ENCODE measurements at places on chromosomes 6 and 20.

DNA sequence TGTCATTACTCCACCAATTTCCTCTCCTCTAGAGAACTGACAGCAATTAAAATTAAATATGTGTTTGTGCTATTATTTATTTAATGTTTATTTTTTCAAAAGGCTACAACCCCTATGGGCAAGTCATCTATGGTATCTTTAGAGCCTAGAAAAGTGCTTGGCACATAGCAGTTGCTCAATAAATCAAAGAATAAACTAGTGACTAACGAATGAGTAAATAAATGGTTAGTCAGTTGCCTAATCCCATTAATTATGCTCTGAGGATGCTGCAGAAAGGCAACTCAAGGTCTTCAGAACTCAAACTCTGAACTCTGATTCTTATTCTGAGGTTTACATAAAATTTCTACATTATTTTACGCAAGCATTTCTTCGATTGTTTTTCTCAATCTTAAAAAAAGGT lies 193.0 kb upstream of the TSHZ2 start:
- no peak for DNase-seq

DNA sequence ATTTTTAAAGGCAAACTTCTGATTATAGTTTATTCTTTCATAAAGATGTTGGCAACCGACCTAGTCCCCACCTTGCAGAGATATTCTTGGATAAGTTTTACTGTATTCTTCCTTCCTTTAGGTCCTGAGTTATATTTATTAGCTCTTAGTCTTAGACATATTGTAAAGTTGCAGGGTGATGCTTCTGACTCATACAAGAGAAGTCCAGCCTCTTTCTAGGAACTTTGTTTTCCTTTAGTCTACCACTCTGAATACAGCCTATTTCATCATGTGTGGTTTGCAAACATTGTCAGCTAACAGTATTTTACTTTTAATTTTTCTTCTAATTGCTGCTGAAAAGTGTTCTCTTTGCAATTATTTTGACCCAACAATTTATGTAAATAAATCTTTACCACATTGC lies 686.7 kb downstream of the COL12A1 start:
- DNase-seq, result no peak

DNA sequence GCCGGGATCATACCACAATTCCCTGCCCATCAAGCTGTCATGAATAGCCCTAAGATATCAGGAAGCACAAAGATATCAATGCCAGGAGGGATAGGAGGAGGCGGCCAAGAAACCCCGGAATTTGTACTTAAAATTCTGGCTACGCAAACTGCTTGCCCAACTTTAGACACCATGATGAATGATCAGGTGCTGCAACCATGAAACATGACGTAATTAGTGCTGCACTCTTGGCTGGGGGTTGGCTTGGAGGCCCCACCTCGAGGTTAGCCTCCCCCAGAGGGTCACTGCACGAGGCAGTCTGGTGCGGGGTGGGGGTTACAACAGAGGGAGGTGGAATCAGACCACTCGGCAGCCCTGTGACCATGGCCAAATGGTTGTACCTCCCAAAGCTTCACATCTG lies 8.9 kb downstream of the SIRPA start:
- DNase-seq, result no peak

GRCh38 chr6:168692193-168692914 lies 251.4 kb downstream of the SMOC2 start:
- no peak for DNase-seq

GRCh38 chr6:30726506-30727413 lies 6.6 kb downstream of the TUBB start:
- no peak for DNase-seq

GRCh38 chr6:167298127-167298526 lies 7.0 kb downstream of the UNC93A start:
- DNase-seq, result no peak

DNA sequence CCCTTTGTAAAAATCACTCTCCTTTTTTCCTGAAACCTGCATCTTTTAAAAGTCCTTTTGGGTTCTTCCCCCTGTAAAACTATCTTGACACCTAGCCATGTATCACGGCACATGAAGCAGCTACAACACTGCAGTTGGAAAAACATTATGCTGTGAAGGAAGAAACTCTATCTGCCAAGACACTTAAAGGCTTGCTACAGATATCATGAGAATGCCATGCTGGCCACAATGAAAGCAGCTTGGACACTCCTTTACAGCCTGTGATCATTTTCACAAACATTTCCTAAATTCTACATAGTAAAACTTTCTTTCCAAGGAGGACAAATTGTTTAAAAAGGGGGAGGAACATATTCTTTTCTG lies 31.8 kb downstream of the CNKSR3 start:
- DNase-seq, result no peak

GRCh38 chr6:164579035-164579434 lies 730.4 kb downstream of the C6orf118 start:
- no peak for DNase-seq

DNA sequence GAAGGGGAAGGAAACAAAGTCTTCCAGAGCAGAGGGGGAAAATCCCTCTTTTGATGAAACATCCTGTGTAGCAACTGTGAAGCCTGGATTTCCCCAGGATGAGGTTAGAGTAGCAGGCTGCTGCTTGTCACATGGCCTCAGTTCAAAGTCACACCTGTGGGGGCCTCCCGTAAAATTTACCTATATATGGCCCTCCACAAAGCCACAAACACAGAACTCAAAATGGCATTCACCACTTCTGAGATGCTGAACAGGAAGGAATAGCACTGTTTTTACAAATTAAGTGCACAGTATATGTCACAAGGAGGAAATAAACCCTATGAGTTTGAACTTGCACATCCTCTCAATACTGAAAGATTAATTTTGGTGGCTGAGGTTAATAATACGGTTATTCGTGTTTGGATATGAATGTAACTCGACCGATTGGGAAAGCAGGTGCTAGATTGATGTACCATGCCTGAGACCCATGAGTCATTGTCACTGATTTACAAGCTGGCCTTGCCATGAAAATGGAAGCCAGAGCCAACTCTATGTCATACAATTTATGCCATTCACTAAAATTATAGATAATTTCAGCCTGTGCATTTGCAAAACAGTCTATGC lies 70.6 kb downstream of the SGK1 start:
- no peak for DNase-seq

GRCh38 chr6:53921639-53922038 lies 126.8 kb downstream of the LRRC1 start:
- no peak for DNase-seq

Measured in BE2C (cell line).